ENCODE measurements at places on chromosomes 7 and 10.

GRCh38 chr7:135320268-135320667 is 86.6 kb downstream of the STRA8 start:
- no peak for DNase-seq

GRCh38 chr10:102602272-102603045 is 41.8 kb upstream of the TRIM8 start:
- no peak for DNase-seq

GRCh38 chr10:17684537-17684936 is 40.6 kb downstream of the STAM start:
- no peak for DNase-seq

GRCh38 chr7:4233621-4234497 is 448.2 kb upstream of the FOXK1 start:
- DNase-seq, result no peak

DNA sequence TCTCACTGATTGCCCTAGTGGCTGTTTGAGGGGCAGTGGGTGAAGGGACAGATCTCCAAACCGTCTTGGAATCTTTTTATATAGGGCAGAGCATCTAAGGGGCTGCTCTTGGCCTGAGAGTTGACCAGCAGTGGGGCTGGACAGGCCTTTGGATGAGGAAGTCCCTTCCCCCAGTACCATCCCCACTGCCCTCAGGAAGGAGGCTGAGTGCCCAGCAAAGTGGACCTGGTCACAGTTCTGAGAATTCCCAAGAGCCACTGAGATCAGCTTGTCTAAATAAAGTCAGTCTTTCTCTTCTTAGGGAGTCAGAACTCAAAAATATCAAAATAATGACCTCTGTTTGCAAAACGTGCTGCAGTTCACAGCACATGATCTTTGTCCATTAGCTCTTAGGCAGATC is 5.6 kb downstream of the GDF10 start:
- no peak for DNase-seq

- no peak for DNase-seq
These were observed 46.1 kb upstream of the MTPN start for GRCh38 chr7:136023134-136023869.

Measured in GM19239 (cell line).